HCT116 (cell line): ENCODE measurements at places on chromosomes 12 and 14. TPM values are rescaled to one million over a fixed set of nuclear protein-coding genes. Genes with fewer than 3 reads are reported as not detected.

DNA sequence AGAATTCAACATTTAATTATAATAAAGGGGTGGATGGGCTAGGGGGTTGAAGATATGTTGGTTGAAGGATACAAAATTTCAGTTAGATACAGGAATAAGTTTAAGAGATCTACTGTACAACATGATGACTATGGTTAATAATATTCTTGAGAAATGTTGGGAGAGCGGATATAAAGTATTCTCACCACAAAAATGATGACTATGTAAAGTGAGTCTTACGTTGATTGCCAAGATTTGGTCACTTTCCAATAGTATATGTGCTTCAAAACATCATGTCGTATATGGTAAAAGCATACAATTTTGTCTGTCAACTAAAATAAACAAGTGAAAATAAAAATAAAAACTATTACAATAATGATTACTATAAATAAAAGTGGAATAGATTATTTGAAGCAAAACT, 802.0 kb downstream of the C12orf50 start:
- no peak for DNase-seq

PTPRR gene
- 0.27 TPM for total RNA-seq

DNA sequence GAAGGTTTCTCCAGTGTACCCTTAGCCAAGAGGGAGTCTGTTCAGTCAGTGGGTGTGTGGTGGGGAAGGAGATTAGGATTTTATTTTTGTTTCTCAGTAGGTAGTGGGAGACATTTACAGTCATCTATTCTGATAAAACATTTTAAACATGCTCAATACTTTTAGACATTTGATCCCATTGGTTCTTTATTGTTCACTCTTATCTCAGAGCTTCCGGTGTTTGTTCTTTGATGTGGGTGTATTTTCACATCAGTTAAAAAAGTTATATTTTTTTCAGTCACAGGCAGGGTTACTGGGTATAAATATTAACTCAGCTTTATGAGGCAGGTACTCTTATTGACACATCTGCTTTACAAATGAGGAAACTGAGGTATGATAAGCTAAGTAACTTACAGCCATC, 43.3 kb upstream of the LRRK2 start:
- no peak for DNase-seq

GRCh38 chr12:575129-575502, 88.1 kb downstream of the NINJ2 start:
- DNase-seq: no peak

GRCh38 chr12:116520801-116521471, 38.2 kb upstream of the MAP1LC3B2 start:
- no peak for DNase-seq

DNA sequence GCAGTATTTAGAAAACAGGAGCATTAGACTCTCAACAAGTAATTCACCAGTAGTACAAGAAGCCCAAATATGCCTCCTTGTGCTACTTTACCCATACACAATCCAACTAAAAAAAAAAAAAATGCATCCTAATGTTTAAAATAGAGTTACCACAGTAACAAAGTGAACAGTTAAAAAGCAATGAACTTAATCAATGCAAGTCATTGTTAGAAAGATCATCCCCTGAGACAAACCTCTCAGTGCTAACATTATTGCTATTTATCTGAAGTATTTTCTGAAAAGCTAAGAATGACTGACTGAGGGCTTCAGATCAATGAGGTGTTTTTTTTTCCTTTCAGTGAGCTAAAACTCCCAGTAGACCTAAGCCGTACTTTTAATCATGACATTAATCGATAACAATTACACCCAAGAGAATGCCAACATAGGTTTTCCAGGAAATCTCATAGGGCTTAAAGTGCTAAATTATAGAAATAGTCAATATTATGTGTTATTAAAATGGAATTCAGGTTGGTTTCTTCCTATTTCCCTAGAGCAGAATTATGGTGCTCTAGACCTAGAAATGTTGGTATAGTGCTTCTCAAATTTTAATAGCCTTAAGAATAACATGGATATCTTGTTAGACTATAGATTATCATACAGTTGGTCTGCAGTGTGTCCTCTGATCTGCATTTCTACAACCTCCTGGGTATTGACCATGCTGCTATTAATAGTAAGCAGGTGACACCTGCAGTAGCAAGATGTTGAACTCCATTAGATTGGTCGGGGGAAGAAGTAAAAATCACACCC, 123.0 kb downstream of the PRKD1 start:
- no peak for DNase-seq

TMEM30B gene
- 0.12 TPM for total RNA-seq

GRCh38 chr12:101564912-101565311, 29.9 kb upstream of the MYBPC1 start:
- DNase-seq: no peak

DNA sequence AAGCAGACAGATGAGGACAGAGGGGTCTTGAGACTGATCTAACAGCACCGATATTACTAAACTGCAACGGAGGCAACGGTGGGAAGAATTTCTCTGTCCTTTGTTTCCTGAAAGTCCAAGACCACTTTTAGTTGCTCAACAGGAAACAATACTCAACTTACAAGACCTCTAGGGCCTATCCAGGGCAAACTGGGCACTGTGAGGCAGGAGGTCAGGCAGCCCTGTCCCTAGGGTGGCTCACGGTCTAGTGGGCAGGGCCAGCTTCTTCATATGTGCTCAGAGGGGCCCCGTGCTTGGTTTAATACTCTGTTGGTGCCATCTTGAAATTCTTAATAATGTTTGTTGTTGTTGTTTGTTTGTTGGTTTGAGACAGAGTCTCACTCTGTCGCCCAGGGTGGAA, 14.2 kb downstream of the SSH1 start:
- DNase-seq: no peak

DNA sequence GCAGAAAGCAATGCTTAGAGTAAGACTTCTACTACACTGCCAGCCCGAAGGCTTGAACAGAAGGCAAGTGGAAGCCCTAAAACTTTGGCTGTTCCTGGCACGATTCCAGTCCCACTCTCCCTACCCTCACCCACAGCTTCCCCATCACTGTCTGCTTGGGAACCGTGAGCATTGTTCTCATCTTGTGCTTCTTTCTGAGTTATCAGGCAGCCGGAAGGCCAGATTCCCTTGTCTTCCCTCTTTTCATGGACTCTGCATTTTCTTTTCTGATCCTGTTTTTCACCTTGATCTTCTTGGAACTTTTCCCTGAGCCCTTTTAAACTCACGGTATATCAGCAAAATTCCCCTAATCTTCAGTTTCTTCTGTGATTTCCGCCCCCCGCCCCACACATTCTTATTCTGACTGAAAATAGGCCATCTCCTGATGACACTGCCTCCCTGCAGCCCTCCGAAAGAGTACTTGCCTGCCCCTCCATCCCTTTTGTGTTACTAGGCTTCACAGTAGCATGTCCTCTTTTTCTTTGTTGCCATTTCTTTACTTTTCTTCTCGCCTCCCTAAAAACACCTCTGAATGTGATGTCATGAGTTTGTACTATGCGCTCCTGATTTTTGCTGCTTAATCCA, 29.9 kb downstream of the RCOR1 start:
- no peak for DNase-seq

GRCh38 chr12:53539526-53539925, 32.2 kb upstream of the NPFF start:
- DNase-seq: no peak

- no peak for DNase-seq
Measured at GRCh38 chr12:49013428-49013827, 5.1 kb downstream of the PRKAG1 start.

GRCh38 chr14:31080484-31080883, 54.3 kb upstream of the STRN3 start:
- DNase-seq: no peak

GRCh38 chr12:3317481-3317815, 173.6 kb upstream of the PRMT8 start:
- DNase-seq: no peak

GRCh38 chr12:70068743-70069142, 174.5 kb upstream of the CNOT2 start:
- DNase-seq: no peak

GRCh38 chr12:17192721-17193120, 586.8 kb upstream of the LMO3 start:
- no peak for DNase-seq

RNASE1 gene
- 3.3 TPM for total RNA-seq

ACRBP gene
- 1.0 TPM for total RNA-seq

TAS2R42 gene
- not detected for total RNA-seq

DNA sequence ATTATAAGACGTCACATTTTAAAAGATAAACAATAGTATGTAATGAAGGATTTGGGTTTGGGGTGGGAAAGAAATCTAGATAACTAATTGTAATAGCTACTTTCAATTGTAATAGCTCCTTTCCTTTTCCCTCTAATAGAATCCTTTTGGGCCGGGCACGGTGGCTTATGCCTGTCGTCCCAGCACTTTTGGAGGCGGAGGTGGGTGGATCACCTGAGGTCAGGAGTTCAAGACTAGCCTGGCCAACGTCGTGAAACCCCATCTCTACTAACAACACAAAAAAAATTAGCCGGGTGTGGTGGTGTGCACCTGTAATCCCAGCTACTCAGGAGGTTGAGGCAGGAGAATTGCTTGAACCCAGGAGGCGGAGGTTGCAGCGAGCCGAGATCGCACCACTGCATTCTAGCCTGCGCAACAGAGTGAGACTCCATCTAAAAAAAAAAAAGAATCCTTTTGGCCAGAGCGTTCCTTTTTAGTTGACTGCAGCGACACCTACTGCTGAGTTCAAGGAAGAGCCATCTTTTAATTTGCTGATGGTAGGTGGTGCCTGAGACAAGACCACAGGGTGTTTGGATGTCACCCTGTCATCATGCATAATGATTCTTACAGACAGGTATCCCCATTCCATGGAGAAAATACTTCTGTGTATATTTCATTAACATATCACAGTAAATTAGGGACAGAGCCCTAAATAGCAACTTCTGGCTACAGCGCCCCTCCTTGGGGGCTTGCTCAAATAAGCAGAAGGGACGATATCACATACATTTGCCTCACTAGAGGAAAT, 79.5 kb downstream of the ARMH4 start:
- DNase-seq: peak; percentile 65

SLC38A1 gene
- 155 TPM for total RNA-seq

MIPOL1 gene
- total RNA-seq: 15.4 TPM

DNA sequence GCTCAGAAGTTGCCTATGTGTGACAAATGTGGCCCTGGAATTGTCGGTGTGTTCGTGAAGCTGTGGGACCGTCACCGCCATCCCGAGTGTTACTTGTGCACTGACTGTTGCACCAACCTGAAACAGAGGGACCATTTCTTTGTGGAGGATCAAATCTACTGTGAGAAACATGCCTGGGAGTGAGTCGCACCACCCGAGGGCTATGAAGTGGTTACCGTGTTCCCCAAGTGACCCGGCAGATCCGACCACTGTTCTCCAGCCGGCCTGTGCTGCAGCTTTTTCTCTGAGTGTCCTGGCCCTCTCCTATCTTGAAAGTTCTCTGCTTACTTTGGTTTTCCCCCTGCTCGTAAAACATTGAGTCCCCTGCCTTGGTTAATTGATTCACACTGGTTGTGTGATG, 65.3 kb downstream of the VCPKMT start:
- no peak for DNase-seq

MMP14 gene
- 17.8 TPM for total RNA-seq

DNA sequence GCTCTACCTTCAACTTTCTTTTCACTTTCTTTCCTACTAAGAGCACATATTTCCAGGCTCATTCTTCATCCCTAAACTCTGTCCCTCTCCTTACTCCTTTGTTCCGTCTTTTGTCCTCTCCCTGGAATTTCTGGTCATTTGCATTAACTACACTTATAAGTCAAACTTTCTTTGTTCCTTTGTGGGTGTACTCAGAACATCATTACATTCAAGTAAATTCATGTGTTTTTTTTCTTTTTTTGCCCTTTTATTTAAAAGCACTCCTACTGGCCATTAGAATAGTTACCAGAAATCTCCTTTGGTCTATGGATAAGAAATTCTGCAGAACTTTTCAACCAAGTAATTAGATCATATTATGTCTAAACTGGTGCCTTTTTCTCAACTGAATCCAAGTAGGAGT, 802.6 kb downstream of the DIO2 start:
- no peak for DNase-seq

OAS3 gene
- 29.5 TPM for total RNA-seq

- no peak for DNase-seq
Measured at GRCh38 chr14:104115131-104115600, 23.2 kb upstream of the KIF26A start.

DNA sequence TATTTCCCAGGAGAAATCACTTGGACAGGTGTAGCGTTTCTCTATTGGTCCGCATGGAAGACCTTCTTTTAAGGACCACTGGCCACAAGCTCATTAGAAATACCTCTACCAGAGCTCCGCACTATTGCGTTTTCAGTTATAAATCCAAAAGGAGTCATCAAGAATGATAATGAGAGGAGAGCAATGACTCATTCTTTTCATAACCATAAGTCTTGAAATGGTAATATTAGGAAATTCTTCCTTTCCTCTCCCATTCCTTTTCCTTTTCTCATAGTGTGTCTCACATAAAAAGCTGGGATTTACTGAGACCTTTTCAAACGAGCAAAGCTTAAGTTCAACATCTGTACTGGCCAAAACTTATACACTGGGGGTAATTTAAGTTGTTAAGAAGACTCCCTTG, 215.7 kb downstream of the CPNE8 start:
- no peak for DNase-seq

CABP1 gene
- 0.84 TPM for total RNA-seq

GRCh38 chr12:62599854-62600437, 133.3 kb downstream of the MON2 start:
- DNase-seq: no peak

OSGEP gene
- total RNA-seq: 21.8 TPM

DNA sequence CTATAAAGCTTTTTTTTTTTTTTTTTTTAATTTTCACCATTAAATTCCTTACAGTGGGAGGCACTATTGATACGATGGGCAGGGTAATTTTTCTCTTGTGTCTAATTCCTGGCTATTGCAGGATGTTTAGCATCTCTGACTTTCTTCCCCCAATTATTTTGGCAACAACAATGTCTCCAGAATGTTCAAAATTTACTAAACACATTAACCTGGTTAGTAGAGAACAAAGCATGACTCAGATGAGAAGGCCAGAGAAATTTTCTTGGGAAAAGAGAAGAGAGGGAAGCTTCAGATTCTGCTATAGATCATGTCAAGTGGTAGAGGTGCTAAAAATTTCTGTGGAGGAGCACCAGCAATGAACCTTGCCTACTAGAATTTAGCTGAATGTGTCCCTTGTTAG, 171.5 kb upstream of the PRICKLE1 start:
- DNase-seq: no peak

KDM2B gene
- 36.7 TPM for total RNA-seq

DNA sequence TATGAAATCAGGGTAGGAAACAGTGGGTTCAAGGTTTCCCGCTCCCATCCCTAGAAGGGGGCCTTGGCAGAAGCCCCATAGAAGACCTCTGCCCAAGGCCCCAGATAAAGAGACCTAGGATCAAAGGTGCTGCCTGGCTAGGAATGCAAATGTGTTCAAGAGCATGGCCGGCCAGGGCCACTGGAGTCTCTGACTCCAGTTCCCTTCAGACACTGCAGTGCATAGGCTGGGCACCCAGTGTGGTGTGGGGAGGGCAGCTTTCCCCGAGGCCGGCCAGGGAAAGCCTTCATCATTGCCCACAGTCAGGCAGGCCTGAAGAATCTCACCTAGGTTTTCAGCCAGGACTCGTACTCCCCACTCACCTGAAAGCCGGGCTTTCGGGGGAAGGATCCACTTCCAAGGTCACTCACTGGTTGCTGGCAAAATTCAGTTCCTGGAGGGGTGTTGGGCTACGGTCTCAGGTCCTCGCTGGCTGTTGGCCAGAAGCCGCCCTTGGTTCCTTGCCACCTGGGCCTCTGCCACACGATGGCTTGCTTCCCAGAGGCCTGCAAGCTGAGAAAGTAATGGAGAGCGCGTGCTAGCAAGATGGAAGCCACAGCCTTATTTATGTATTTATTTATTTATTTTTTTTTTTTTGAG, 9.7 kb upstream of the PEBP1 start:
- DNase-seq: no peak

PLEKHD1 gene
- total RNA-seq: 1.2 TPM

KRT79 gene
- not detected for total RNA-seq

SLC38A2 gene
- 1,049 TPM for total RNA-seq

GUCY2C gene
- not detected for total RNA-seq
